DMS79 treated with DMSO at 0.1 percent for 48 hours (cell line): ENCODE measurements at places on chromosomes 12 and 14.
A peak's percentile ranks its signal among the peaks of the same experiment; 100 is the strongest.

GRCh38 chr14:101844751-101845150 lies 83.2 kb downstream of the PPP2R5C start:
- no peak for DNase-seq

GRCh38 chr12:130374083-130374482 lies 36.4 kb downstream of the PIWIL1 start:
- no peak for DNase-seq

DNA sequence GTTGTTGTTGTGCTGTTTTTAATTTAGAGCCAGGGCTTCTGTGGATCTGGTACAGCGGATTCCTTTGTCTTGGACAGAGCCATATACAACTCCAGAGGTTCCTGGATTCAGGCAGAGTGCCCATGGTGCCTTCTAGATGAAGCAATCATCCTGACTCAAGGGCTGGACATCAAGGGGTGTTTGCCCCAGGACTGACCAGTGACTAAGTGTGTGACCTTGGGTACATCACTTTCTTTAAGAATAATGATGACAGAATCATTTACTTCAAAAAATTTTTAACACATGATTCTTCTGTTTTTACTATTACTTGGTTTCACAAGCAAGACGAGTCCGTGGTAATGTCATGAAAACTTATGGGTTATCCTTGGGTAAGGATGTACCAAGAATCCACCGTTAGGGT lies 397.3 kb downstream of the ZFP36L1 start:
- no peak for DNase-seq

DNA sequence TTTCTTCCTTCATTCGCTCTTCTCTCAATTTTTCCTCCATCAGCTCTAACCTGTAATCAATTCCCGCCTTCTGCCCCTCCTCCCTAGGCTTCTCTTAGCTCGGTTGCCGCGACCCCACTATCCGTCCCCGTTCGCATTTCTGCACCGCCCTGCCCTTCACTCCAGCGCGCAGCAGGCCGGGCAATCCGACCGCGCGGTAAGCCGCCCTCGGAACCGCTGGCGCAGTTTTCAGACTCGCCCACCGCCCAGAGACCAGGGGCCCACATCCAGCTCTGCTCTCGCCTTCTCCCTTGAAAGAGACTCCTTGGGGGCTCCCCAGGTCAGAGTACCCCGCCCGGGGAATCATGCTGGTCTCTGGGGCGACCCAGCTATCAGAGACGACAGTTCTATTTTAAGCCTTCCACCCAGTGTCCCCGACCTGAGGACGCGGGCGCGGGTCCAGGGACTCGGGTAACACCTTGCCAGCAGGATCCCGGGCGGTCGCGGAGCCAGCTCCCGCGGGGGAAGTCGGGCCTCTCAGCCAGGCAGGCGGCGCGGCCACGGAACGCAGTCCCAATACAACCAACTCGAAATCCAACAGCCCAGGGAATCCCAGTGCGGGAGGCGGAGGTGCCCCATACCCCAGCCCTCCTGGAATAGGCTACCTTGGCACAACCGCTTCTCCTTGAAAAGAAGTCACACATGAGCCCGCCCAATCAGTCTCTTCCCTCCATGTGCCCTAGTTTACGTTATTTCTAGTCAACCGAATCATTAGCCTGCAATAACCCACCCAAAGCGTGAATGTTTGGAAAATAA lies 5.7 kb upstream of the SLC38A4 start:
- no peak for DNase-seq

DNA sequence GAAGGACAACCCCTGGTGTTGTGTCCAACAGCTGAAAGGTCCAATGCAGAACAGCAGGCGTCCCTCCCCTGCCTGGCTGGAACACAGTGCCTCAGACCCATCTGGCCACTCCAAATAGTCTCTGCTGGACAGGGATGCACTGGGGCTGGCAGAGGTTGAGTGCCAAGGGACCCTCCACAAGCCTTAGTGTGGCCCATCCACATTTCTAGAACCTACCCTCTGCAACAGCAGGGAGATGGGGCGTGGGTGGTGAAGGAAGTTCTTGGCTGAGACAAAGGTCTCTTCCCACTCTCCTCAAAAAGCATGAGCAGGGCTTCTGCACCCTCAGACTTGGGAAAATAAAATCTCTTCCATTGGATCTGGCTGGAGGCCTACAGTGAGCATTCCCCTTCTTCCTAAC lies 36.5 kb downstream of the LTBP2 start:
- no peak for DNase-seq

DNA sequence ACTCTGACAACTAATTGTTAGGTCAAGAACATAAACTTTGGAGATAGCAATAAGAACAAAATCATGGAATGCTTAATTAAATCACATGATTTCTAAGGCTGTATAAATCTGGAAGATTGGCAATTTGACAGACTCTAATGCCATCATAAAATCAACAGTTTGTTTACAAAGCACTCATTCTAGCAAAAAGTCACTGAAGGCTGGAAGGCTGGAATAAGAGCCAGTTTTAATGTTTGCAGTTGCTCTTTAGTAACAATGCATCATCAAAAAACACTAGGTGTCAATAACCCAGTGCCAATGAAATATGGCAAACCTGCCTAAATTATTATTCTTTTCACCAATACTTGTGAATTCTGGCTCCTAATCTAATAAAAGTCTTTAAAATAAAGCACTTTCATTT lies 65.0 kb downstream of the NUMB start:
- peak; percentile 83 for DNase-seq

DNA sequence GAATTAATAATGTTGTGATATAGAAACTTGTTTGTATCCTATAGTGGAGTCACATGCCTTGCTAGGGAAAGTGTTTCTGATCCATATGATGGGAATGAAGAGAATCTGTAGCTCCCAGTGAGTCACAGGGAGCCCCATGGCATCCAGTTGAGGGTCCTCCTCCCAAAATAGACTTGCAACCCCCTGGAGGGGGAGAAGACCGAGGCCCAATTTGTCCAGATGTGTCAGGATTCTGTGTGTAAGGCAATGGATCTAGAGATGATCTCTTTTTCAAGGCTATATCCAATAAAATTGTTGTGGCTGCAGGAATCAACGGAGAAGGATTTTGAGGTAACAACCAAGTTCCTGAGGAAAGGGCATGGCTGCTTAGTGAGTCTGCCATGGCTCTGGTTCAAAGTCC lies 121.8 kb downstream of the BCL11B start:
- no peak for DNase-seq

DNA sequence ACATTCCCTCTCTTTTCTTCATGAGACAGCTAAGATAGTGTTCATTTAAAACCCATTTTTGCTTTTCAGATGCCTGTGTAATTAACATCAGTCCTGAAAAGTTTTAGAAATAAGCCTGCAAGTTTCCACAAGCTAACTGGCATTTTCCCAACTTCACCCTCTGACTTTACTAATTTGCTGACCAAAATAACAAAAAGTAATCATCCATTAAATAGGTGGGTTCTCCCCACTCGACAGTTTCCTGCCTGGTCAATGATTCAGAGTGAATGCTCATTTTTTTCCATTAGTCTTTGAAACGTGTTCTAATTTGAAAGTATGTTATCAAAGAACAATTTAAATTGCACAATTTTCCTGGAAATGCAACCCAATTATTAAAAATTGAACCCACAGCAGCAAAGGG lies 23.6 kb downstream of the NELL2 start:
- no peak for DNase-seq

GRCh38 chr12:94615260-94616181 lies 34.8 kb downstream of the TMCC3 start:
- no peak for DNase-seq

DNA sequence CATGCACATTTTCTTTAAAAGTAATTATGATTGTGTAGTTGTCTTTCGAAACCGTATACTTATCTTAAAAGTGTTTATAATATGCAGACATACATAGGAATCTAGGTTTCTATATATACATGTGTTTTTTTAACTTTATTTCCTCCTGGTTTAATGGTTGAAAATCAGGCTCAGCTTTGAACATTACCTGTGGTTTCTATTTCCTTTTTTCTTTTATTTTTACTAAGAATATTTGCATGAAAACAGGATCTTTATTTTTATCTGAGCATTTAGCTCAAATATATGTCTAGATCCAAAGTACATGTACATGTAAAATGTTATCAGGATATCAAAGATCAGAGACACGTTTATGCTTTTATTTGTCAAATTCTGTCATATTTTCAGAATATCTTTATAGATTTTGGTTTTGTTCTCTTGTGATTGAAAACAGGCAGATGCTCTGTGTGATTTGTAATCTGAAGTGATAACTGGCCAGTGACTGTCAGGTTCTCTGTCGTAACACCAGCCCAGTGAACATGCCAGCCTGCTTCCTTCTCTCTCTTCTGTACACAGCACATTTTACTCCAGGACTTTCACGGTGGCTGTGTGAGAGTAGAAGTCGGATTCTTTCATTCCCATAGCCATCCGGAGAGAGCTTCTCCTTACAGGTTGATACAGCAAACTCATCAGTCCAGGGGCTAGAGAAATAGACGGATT lies 13.7 kb downstream of the TCTN1 start:
- no peak for DNase-seq

DNA sequence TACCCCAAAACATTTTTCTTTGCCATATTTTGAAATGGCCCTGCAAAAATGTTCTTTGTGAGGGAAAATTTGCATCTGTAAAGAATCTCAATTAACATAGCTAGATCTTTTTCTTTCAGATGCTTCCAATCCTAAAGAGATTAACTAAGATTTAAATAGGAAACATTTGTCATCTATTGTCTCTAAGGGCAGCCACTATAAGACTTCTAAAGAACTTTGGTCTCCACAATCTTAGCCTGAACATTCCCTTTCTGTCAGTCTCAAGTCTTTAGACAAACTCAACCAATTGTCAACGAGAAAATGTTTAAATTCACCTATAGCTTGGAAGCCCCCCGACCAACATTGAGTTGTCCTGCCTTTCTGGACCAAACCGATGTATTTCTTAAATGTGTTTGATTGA lies 71.1 kb upstream of the RASSF8 start:
- no peak for DNase-seq

DNA sequence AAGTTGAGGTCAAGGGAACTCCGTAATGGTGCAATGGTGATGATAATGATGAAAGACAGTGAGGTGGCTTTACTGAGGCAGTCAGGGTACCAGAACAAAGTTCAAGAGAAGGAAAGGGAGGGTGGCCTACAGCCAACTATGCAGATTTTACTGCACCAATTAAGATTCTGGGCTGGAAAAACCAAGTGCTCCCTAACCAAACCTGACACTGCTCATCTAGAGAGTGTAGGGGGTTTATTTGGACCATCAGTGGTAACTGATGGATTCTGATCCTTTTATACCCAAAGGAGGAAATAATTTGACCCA lies 387 bp downstream of the LRRC9 start:
- DNase-seq, result no peak

DNA sequence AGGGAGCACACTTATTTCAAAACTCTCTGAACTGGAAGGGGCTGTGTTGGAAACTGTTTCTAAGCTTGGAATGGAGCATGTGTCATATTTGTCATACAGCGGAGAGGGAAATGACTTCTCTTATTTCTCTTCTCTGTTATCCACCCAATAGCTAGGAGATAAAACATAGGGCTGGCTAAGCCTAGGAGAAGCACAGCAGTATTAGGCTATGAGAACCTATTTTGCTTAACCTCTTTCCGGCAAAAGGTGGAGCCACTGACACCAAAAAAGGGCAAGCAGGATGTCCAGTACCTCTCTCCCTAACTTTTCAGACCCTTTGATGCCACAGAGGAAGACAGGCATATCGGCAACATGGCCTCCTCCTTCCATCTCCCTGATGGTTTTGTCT lies 148.3 kb downstream of the CRADD start:
- no peak for DNase-seq

DNA sequence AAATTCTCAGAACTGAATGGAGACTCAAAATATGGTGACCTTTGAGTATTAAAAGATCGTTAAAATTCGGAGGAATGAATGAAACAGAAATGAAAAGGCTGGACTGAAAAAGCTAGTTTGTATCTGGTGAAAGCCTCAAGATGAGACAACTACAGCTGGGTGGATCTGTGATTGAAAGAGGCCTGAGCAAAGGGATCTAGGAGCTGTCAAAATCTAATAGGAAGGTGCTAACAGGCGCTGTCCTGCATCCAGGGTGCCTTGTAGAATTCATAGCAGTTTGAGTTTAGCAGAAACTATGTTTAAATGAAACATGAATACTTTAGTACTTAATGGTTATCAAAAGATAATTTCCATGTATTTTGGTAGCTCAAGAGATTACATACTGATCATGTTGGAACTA lies 2.3 kb downstream of the YY1 start:
- no peak for DNase-seq

- no peak for DNase-seq
These were observed 34.0 kb downstream of the ALG10B start for GRCh38 chr12:38350342-38351174.

DNA sequence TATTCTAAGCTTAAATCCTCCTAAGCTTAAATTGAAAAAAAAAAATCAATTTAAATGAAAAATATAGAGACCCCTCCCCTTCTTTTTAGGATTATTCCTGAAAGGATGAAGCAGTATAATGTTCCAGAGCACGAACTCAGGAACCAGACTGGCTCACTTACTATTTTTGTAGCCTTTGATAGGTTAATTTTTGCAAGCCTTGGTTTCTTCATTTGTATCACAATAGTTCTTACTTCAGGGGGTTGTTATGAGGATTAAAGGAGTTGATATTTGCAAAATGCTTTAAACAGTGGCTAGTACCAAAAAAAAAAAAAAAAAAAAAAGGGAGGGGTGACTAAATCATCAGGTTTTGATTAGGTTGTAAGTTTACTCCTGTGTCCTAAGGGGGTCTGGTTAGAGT lies 3.1 kb upstream of the RBM25 start:
- DNase-seq, result no peak
